ENCODE measurements at places on chromosomes 2 and 18.
A peak's percentile ranks its signal among the peaks of the same experiment; 100 is the strongest.

DNA sequence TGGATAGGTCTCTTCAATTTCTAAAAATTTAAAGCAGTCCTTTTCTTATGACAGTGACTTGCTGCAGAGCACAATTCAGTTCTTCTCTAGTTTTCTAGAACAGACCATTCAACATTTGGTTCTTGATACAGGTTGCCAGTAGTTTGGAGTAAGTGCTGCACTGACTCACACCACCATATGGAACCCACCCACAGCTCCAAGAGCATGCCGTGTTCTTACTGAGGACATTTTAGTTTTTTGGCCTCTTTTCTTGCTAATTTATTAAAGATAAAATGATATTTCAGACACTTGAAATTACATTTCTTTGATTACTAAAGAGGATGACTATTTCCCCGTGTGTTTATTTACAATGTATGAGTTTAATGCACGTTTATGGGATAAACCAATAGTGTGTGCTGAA is 120.0 kb downstream of the COL4A4 start:
- no peak for DNase-seq

DNA sequence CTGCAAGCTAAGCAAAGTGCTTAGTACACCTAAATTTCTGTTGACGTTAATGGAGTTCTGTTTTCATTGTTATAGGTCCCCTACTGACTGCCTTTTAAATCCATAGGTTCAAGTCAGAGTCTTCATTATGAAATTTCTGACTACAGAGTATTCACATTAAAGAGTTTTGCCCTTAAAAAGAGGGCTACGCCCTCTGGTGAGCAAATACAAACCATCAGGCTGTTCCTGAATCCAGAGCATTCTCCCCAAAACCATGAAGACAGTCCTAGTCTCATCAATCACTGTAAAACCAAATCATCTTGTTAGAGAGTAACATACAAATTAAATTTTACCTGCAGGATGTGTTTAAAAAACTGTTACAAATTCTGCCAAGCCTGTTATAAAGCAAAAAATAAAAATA is 1091.7 kb downstream of the TDRD15 start:
- peak; percentile 11 for DNase-seq

GRCh38 chr2:220556658-220557057 is 929.2 kb downstream of the SLC4A3 start:
- no peak for DNase-seq

GRCh38 chr2:129766374-129766993 is 213.0 kb upstream of the RAB6C start:
- no peak for DNase-seq

DNA sequence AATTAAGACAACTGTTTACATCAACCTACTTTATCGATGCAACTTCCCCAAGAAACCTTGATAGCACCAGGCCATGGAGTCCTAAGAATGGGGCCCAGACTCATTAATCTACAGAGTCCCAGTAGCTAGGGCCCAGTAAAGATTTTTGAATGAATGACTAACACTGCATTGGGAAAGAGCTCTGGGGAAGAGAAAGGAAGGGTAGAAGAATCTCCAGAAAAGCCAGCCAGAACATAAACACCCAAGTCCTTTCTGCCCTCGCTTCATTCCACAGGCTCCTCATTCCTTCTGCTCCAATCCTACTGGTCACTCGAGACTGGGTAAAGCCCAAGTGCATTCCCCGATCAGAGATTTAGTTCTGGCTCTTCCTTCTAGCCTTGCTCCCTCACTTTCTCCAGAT is 44.3 kb downstream of the CYRIA start:
- DNase-seq: no peak

DNA sequence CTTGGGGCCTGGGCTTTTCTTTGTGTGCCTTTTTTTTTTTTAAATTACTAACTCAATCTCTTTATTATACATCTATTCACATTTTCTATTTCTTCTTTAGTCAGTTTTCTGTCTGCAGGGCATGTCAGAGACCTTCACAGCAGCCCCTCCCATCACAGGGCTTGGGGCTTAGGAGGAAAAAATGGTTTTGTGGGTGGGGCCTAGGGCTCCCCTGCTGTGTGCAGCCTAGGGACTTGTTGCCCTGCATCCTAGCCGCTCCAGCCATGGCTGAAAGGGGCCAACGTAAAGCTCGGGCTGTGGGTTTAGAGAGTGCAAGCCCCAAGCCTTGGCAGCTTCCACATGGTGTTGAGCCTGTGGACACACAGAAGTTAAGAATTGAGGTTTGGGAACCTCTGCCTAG is 13.8 kb downstream of the ZSCAN30 start:
- no peak for DNase-seq

GRCh38 chr2:236712304-236712703 is 142.7 kb downstream of the ACKR3 start:
- no peak for DNase-seq

- no peak for DNase-seq
These were observed 126.7 kb upstream of the EPC2 start for GRCh38 chr2:148517822-148518221.

- DNase-seq: peak; percentile 34
These were observed 209.6 kb upstream of the PIK3C3 start for GRCh38 chr18:41745166-41746049.

DNA sequence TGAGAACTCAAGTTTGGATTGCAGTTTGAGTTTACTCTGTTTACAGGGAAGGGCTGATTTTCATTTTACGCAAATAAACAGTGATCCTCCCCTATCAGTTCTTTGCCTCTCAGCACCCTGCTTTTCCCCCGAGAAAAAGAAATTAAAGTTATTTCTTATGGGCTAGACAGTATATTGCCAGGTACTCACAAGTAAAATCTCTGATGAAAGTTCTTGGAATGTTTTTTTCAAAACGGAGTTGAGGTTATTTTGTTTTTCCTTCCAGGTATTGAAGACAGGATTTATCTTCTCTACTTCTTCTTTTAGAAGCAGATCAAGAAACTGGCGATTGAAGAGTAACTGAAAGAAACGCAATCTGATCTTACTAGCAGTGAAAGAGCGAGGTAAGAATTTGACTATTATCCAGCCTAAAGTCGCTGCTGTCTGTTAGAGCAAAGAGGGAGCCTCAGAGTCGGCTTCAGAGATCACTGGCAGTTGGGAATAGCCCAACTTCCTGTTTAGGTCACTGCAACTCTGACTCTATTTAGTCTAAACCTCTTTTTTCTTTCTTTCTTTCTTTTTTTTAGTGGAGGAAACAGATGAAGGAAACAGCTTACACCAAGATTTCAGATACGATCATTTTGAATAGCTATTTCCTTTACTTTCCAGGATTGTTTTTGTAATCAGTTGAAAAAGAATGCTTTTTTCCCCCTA is at the start of gene TFPI:
Gene TFPI, minus strand, starts transcription at position 425 of the 693 bp plus-strand sequence. CDS start 50,667 bp downstream, outside the sequence.
- peak; percentile 76 for DNase-seq

- DNase-seq: no peak
These were observed 21.7 kb downstream of the ADD2 start for GRCh38 chr2:70746094-70746974.

DNA sequence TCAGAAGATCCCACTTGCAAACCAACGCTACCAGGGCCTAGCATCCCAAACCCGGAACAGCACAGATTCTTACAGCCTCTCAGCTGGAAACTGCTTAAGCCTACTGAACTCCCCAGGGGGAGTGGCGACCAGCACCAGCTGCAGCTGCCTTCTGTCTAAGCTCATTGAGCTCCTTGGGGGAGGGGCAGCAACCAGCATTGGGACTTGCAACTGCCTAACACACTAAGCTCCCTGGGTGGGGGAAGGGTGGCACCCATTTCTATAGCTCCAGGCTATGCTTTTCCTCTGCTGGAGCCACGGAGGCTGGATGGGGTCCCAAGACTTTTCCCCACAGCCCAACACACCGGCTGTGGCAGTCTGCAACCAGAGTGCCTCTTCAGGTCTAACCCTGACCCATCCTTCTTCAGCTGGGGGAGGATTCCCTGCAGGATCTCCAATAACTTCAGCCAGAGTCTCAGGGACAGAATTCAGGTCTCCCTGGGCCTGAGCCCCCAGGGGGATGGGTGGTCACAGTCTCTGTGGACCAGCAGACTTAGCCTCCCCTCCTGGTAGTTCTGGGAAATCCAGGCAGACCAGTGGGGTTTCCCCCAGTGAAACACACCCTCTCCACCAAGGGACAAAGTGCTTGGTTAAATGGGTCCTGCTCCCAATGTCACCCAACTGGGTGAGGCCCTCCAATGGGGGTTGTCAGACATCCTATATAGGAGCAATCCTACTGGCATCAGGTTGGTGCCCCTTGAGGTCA is 45.9 kb upstream of the ITGA4 start:
- DNase-seq: peak; percentile 99

- DNase-seq: no peak
These were observed 163.4 kb upstream of the ZFP36L2 start for GRCh38 chr2:43389581-43390466.

- peak; percentile 67 for DNase-seq
These were observed 47.3 kb upstream of the MGAT5 start for GRCh38 chr2:134206573-134206972.

- DNase-seq: no peak
These were observed 352.8 kb downstream of the NCKAP5 start for GRCh38 chr2:133215477-133215876.

DNA sequence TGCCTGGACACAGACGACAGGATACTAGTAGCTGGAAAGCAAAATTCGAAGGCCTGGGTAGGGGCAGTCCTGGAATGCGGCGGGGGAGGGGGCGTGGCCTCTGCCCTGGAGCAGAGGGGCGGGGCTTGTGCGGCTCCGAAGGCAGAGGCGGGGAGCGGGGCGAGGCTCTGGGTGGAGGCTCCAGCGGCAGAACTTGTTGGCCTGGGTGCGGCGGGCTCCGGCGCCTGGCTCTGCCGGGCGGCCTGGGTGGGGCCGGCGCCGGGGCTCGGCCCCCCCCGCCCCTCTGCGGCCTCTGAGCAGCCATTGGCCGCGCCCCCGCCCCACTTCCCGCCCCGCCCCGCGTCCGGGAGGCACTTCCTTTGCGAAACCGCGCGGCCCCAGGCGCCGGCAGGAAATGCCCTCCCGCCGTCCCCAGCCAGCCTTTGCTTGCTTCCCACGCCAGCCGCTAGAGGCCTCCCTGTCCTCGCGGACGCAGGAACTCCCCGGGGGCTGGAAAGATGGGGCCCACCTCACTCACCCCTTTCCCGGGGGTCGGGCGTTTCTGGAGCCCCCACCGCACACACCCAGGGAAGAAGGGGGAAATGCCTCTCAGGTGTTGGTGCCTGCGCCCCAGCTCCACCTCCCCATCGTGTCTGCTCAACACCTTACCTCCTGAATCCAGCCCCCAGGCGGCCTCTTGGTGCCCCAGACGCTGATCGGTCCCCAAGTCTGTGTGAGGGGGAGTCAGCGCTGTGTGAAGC is 6.7 kb downstream of the CTDSP1 start:
- peak; percentile 96 for DNase-seq

DNA sequence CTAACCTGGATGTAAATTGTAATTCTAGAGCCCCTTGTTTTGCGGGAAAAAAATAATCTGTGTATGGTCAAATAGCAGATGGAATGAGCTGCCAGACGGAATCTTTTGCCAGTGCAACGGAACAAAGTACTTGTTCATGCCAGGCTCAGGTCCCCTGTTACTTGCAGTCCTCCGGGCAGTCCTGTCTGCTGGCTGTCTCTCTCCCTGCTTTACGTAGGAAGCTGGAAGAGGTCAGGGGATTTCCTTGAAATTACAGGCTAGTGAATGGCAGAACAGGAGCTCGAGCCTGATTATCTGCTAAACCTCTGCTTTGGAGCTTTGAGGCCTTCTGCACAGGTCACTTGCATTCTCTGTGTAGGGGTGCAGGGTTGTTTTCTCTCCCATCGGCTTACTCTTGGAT is 54.8 kb downstream of the LRRFIP1 start:
- no peak for DNase-seq

DNA sequence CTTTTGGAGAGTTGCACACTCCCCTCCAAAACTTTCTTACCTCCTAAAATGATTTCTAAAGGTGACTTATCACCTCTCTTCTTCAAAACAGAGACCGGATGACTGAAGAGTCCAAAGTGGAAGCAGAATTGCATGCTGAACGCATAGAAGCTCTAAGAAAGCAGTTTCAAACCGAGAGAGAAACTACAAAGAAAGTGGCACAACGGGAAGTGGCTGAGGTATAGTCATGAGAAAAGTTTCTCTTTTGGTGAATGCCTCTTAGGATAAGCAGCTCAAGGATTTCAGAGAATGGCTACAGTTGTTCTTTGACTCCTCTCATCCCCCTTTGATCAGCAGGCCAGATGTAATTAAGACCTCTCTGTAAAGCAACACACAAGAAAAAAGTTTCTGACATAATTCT is 73.6 kb downstream of the GTF3C3 start:
- DNase-seq: no peak

DNA sequence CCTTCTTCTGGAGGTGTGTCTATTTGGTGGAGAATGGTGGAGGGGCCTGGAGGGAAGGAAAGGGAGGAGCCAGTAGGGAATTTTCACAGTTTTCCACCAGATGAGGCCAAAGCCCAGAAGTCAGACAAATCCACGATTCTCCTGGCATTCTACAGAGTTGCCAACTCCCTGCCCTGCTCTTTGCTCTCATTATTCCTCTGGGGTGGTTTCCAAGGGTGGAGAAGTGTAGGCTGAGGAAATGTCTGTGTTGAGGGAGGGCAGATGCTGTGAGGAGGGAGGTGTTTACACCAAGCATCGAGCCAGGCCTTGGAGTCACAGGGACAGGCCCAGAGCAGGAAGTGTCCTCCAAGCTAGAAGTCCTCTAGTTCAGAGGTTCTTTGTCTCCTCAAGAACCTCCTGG is 124.1 kb upstream of the LGALSL start:
- DNase-seq: no peak

DNA sequence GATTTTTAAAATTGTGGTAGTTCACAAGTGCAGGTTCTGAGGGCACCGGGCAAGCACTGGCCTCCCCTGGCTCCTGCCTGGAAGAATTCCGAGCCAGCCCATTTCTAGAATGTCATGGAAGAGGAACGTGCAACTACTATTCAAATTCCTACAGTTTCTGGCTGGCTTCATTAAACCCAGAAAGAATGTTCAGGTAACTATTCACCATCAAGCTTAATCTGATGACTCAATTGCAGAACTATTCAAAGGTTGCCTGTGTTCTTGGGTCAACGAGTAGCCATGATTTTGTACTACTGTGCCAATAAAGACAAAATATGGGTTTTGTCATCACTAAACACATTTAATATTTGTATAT is 14.3 kb upstream of the MFF start:
- DNase-seq: no peak

- DNase-seq: no peak
These were observed 98.1 kb downstream of the SMAD2 start for GRCh38 chr18:47832348-47832747.

Data from SJCRH30 (cell line).